ENCODE measurements at places on chromosomes 12 and 14.

GRCh38 chr14:89794096-89794495 is 160.4 kb downstream of the EFCAB11 start:
- no peak for DNase-seq

DNA sequence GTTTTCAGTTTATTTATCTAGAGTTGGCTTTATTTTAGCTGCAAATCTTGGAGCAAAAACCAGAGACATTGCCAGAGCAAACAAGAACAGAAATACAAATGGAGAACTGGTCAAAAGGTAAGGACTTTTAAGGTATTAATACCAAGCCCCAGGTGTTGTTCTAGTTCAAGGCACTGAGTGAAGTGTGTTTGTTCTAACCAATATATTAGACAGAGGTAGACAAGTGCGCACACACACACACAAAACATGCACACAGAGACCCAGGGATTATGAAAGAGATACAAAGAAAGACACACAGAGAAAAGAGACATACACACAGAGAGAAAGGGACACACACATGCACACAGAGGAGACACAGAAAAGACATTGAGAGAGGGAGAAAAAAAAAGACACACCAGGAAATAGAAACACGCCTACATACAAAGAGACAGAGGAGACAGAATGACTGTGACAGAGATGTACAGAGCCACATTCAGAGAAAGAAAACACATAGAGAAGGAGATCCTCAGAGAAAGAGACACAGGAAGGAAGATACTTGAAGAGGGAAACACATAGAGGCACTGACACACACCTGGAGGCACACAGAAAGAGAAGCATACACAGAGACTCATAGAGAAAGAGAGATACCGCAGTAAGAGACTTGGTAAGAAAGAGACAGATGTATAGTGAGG is 50.2 kb downstream of the MIPOL1 start:
- DNase-seq = no peak

DNA sequence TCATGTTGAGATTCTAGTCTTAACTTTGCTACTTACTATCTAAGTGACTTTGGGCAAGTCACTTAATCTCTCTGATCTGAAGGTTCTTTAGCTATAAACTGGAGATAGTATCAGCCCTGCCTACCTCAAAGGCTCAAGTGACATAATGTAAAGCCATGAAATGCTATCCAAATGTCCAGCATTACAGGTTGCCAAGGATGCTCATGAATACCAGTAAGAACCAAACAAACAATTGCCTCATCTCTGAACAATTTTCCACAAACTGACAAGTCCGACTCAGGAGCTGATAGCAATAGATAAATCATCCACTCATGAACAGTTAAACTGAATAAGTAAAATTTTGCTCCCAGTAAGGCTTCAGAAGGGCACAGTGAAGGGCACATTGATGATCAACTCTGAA is 51.5 kb downstream of the LMNTD1 start:
- DNase-seq = no peak

- no peak for DNase-seq
Measured at GRCh38 chr12:3049176-3049575, 28.0 kb upstream of the TSPAN9 start.
